ENCODE measurements at places on chromosomes 16 and 17.

GRCh38 chr17:20938988-20939615 lies 103.7 kb downstream of the USP22 start:
- DNase-seq: no peak

- no peak for DNase-seq
Measured at GRCh38 chr16:10923650-10924214, 18.5 kb downstream of the DEXI start.

- no peak for DNase-seq
Measured at GRCh38 chr16:61179561-61179960, 856.7 kb downstream of the CDH8 start.

- DNase-seq: no peak
Measured at GRCh38 chr16:57032346-57032745, 43.0 kb downstream of the NLRC5 start.

- DNase-seq: no peak
Measured at GRCh38 chr17:49659661-49660382, 18.1 kb downstream of the SPOP start.

- DNase-seq: no peak
Measured at GRCh38 chr16:81524382-81524781, 79.8 kb downstream of the CMIP start.

GRCh38 chr17:80845863-80846671 lies 145.6 kb upstream of the CHMP6 start:
- no peak for DNase-seq

GRCh38 chr16:3092501-3092941 lies 6.6 kb downstream of the ZSCAN10 start:
- no peak for DNase-seq

GRCh38 chr17:78256707-78257591 lies 25.5 kb downstream of the TMEM235 start:
- no peak for DNase-seq

DNA sequence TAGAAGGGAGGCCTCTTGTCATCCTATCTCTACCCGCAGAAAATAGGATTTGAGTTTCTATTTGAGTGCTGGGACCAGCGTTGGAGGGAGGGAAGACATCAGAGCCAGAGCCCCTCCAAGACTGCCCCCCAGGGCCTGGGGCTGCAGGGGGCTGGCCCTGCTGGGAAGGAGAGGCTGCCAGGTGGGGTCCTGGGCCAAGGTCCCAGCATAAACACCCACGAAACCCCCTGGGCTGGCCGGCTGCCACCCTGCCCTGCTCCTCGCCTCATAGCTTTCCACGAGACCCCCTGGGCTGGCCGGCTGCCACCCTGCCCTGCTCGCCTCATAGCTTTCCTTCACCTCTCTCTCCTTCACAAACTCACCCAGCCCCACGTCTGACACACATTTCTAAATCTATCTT lies 10.6 kb upstream of the TEX19 start:
- DNase-seq: no peak

DNA sequence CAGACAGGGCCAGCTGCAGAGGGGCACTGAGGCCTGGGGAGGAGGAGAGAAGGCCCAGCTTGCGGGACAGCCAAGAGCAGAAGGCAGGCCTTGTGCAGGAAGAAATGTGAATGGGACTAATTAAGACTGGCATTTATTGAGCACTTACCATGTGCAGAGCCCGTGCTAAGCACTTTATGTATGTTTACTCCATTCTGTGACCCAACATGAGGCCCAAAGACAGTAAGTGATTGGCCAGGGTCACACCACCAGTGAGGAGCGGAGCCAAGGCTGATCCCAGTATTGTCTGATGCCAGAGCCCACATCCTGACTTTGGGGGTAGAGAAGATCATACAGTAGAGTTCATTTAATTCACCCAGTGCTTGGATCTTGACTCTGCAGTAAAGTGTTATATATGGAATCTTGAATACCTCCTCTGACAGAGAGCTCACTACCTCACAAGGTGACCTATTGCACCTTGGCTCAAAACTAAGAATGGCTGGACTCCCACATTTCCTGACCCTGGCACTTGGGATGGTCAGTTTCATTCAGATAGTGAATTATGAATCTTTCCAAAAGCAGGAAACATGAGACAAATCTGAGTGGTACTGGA lies 13.6 kb downstream of the KATNB1 start:
- no peak for DNase-seq

DNA sequence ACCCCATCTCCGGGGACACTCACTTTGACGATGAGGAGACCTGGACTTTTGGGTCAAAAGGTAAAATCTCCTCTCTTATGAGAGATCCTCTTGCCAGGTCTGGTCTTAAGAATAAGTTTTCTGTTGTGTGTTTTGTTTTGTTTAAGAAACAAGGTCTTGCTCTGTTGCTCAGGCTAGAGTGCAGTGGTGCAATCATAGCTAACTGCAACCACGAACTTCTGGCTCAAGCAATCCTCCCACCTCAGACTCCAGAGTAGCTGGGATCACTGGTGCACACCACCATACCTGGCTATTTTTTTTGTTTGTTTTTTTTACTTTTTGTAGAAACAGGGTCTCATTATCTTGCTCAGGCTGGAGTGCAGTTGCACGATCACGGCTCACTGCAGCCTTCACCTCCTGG lies 4.1 kb downstream of the MMP25 start:
- no peak for DNase-seq

DNA sequence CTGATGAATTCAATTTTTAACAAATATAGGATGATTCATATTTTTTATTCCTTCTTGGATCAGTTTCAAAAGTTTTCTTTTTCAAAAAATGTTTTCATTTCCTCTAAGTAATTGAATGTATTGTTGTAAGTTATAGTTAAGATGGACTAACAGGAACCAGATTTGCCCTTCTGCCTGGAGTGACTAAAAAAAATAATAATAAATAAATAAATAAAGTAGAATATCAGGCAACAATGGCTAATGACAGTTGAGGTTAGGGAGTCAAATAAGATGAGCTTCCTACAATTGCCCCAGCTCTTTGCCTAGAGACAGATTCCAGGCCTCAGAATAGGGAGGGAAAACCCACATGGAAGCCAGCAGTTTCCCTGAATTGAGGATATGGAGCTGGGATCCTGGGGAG lies 73.7 kb upstream of the MSI2 start:
- DNase-seq: no peak

- no peak for DNase-seq
Measured at GRCh38 chr16:20851601-20852000, 45.3 kb downstream of the REXO5 start.

- no peak for DNase-seq
Measured at GRCh38 chr17:81858170-81858966, 2.0 kb downstream of the P4HB start.

DNA sequence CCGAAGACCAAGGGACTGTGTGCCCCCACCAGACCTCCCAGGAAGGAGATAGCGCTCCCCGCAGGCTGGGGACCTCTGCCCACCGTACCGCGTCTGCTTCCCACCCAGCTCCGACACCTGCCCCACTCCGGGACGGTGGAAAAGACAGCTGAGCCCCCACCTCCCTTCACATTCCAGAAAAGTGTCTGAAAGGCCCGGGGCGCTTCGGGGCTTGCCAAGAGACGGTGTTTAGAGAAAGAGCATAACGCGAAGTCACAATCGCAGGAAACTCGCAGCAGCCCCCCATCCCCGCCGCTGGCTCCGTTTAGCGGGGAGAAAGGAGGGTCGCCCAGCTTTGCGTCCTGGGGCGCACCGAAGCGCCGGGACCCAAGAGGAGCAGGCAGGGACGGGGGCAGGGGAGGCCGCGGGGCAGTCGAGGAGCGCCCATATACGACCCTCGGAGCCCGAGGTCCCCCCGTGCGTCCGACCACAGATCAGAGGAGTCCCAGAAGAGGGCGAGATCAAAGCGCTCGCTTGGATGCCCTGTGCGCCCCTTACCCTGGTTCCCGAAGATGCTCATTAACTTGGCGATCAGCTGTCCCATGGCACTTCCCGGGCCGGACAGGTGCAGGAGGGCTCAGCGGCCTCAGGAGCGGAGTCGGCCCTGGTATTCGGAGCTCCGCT lies 652 bp downstream of the ARL5C start:
- no peak for DNase-seq

DNA sequence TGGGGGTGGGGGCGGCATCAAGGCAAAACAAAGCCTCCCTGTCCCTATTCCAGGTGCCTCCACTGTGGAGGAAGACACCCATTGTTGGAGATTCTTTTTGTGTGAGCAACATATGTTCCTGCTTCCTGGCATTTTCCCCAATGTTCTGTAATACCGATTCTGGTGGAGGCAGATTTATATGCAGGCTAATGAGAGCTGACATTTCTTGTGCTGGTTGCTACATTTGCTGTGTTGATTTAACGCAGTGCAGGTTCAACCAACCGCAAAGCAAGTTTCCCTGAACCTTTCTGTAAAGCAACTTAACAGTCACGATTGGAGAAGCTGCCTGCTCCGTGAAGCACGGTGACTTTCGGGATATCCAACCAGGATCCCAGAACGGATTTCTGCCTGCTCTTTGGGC lies 260.5 kb downstream of the CBLN1 start:
- DNase-seq: no peak

All from stimulated activated CD8-positive, alpha-beta memory T cell treated with anti-CD3 and anti-CD28 coated beads, Interleukin-7, amount 100 ng/mL, for 24 hours (primary cell).